Stimulated activated CD4-positive, alpha-beta T cell treated with anti-CD3 and anti-CD28 coated beads, Interleukin-12 subunit alpha, Interleukin-12 subunit beta, amount 100 ng/mL, for 4 hours (primary cell): ENCODE measurements at places on chromosomes 2 and 18.

GRCh38 chr2:234191819-234192407, 141.4 kb downstream of the SPP2 start:
- no peak for DNase-seq

- DNase-seq = no peak
These were observed 48.7 kb upstream of the CD226 start for GRCh38 chr18:69996417-69996816.

DNA sequence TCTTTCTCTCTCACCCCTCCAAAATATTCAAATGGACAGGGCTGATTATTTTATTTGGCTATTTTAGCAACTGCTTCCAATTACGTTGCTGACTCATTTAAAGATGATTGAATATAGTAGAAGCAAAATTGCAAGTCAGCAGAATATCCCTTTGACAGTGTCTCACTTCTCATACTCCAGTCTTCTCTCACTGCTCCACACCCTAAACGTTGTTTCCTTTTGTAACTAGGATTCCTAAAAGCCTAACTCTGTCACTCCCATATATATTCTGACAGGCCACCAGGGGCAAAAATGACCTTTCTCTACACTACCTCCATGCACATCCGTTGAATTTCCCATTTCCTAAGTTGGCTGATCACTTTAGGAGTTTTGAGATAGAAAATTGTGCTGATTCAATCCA, 351.1 kb downstream of the RND3 start:
- DNase-seq = no peak

DNA sequence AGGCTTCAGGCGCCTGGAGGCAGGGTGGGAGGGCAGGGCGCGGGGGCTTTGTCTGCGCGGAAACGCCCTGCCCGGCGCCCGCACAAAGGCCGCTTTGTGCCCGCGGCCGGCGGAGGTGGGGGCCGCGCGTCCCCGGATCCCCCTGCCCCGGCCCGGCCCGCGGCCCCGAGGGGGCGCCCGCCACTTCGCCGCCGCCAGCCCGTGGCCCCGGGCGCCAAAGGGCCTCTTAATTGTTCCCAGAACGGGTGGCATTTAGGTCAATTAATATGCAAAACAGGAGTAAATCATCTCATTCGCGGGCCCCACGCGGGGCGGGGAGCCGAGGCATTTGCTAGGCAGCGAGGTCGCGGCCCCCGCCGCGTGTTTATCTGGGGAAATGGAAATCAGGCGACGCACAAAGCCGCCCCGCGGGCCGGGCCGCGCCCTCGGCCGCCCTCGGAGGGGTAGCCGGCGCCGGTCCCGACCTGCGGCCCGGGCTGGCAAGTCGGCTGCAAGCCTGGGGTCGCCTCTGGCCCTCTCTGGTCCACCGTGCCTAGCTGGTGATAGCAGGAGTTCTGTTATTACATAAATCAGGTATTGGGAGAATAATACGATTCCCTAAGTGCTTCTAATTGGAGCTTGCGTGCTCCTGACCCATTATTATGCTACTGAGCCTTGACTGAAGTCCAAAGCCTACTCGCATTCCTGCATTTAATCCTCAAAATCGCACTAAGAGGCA, 148.2 kb upstream of the GLI2 start:
- no peak for DNase-seq

DNA sequence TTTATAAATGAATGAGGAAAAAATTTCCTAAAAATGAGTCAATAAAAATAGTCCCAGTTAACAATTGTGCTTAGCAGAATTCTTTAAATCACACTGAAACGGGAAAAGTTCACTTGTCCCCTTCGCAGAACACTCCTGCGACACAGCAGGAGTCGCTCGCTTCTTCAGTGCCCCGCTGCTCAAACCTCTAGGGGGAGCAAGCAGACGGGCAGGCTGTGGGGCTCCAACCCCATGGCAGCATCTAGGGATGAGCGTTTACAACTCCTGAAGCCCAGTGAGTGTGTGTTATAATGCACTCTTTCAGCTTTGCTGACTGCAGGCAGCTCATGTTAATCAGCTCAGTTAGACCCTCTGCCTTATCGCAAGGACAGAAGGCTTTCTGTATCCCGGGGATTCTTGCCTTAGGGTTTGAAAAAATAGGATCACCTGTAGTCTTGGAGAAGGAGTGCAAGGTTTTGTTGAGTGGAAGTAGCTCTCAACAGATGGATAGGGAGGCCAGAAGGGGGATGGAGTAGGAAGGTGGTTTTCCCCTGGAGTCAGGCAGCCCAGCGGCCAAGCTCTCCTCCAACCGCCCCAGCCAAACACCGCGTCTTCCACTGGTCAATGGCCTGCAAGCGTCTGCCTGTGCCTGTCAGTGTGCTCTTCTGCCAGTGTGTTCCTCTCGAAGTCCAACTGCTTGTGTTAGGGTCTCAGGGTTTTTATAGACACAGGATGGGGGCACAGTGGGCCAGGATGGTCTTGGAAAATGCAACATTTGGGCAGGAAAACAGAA, 1977.7 kb upstream of the LRRTM1 start:
- DNase-seq = no peak

DNA sequence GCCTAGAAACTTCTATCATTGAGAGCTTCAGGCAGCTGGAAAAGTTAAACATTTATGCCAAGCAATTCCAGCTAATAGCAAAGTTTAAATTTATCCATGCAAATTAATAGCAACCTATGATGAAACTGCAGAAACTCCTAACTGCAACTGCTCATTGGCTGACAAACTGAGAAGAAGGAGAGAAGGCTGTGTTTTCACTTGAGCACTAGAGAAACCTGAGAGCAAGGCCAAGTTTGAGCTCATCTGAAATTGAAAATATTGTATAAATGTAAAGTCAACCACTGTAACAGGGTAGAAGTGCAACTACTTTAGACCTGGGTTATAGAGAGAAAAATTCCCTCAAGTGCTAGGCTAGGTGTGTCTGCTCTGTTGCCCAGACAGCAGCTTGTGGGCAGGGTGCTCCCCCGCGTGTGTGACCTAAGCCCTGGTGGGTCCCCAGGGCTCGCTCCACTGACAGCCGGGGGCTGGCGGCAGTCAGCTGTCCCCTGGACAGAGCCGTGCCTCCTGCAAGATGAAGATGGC, 50.2 kb downstream of the CABYR start:
- DNase-seq = no peak

DNA sequence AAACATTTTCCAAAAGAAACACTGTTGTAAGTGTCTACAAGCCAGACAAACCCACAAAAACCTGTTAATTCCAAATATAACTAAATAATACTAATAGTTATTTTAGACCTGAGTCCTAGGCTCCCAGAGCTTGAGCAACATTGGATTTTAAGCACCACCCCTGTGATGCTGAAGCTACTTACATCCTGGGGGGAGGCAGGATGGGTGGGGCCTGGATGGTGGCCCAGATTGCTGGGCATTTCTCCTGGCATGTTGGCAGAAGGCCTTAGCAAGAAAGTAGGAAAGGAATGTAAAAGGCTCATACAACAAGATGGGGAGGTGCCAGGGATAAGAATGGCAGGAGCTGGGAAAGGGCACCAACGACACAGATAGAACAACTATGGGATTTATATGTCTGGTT, 50.7 kb upstream of the OTX1 start:
- no peak for DNase-seq

DNA sequence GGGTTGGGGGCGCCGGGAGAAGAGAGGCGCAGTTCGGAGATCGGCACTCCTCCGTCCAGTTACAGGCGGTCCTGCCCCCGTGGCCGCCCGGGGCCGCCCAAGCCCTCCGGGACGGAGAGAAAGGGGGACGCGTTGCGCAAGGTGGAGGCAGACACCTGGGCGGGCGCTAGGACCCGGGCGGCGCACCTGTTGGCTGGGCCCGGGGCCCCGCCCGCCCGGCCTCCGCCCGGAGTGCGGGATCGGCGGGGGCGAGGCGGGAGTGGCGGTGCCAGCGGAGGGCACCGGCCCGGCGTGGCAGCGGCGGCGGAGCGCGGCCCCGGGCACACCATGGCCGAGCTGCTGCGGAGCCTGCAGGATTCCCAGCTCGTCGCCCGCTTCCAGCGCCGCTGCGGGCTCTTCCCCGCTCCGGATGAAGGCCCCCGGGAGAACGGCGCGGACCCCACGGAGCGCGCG, at the start of gene SGPP2:
TSS of gene SGPP2 (plus strand) at position 268 of the 453 bp plus-strand sequence. CDS start at position 328, 60 bp downstream.
- DNase-seq = peak; percentile 25

DNA sequence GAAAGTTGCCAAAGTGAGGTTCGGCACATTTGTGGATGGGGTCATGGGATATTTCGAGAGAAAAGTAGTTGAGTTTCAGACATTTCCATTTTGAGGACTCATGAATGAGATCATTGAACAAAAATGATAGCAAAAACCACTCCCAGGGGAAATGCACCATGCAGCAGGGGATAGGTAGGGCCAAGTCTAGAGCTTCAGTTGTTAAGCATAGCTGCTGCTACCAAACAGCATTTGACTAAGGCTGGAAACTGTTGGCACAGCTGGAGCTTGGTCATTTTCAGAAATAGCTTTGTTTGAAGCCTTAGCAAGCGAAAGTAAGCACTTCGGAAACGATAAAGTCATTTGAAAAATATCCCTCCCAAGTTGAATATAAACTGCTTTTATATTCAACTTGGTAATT, 431.8 kb downstream of the SOCS6 start:
- DNase-seq = no peak

DNA sequence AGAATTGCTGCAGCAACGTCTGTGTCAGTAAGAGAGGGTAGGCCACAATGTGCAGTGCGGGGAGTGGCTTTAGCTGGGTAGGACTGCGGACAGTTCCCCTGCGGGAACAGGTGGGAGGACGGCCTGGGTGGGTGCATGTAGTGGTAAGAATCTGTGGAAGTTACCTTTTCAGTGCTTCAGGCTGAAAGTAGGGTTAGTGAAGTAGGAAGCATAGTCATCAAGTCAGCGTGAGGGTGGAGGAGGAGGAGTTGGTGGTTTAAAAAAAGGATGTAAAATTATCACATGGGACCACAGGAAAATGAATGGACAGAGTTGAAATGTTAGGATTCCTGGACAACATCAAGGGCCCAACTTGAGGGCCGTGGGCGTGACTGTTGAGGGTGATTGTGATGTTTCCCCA, 13.2 kb downstream of the CEP192 start:
- no peak for DNase-seq

GRCh38 chr2:119126650-119127049, 31.9 kb downstream of the C1QL2 start:
- peak; percentile 28 for DNase-seq
